ENCODE measurements at places on chromosomes 2 and 18. TPM values are rescaled to one million over a fixed set of nuclear protein-coding genes. Genes with fewer than 3 reads are reported as not detected.

TUBA3E gene
- total RNA-seq = not detected

MEIS1 gene
- 18.0 TPM for total RNA-seq

CDH7 gene
- total RNA-seq = 33.5 TPM

TSPYL6 gene
- total RNA-seq = 0.13 TPM

REG3A gene
- 2.3 TPM for total RNA-seq

CROCC2 gene
- total RNA-seq = 0.18 TPM
